Kidney (tissue), 22 donors: ENCODE measurements at places on chromosomes 7 and 10. TPM values are rescaled to one million over a fixed set of nuclear protein-coding genes. Genes with fewer than 3 reads are reported as not detected.

GRCh38 chr7:297611-298374, 7.8 kb downstream of the FOXL3 start:
- no peaks in the 10 kb centered on the region for H3K4me1 ChIP-seq
- no peaks in the 10 kb centered on the region for H3K36me3 ChIP-seq
- H3K27ac ChIP-seq, result no peak overlapping the region

GRCh38 chr10:116146372-116147140, 126.5 kb downstream of the GFRA1 start:
- H3K27ac ChIP-seq, result no peak overlapping the region
- no peak for DNase-seq
- no peaks in the 10 kb centered on the region for H3K36me3 ChIP-seq
- no peaks in the 10 kb centered on the region for H3K27me3 ChIP-seq
- no peak overlapping the region for H3K4me3 ChIP-seq

- peaks cover 2% of the 10 kb centered on the region for H3K4me1 ChIP-seq
- DNase-seq, result no peak
- H3K27ac ChIP-seq, result peak overlapping the region; percentile 16
- no peak overlapping the region for H3K4me3 ChIP-seq
- H3K27me3 ChIP-seq, result no peaks in the 10 kb centered on the region
- H3K36me3 ChIP-seq, result no peaks in the 10 kb centered on the region
Observed at GRCh38 chr7:117064688-117065087, 111.4 kb downstream of the ST7 start.

TSPAN12 gene
- polyA plus RNA-seq, result 44.2 TPM
